ENCODE measurements at places on chromosomes 6 and 20. TPM values are rescaled to one million over a fixed set of nuclear protein-coding genes. Genes with fewer than 3 reads are reported as not detected.

DNA sequence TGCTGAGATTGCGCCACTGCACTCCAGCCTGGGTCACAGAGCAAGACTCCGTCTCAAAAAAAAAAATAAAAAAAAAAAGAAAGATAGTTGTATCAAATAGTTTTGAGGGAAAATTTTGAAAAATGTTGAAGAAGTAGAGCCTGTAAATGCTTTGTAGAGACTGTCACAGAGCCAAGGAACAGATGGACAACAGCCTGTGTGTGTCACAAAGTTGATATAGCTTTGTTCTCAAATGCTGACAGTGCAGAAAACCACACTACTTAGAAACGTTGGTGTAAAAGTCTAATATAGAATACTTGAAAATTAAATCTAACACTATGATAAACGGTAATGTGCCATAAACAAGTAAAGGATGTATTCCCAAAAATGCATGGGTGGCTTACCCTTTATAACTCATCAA, 25.4 kb downstream of the PTK7 start:
- DNase-seq, result no peak
- no peaks in the 10 kb centered on the region for H3K27me3 ChIP-seq
- no peaks in the 10 kb centered on the region for H3K36me3 ChIP-seq
- no peak overlapping the region for H3K4me3 ChIP-seq
- H3K27ac ChIP-seq, result no peak overlapping the region

DNA sequence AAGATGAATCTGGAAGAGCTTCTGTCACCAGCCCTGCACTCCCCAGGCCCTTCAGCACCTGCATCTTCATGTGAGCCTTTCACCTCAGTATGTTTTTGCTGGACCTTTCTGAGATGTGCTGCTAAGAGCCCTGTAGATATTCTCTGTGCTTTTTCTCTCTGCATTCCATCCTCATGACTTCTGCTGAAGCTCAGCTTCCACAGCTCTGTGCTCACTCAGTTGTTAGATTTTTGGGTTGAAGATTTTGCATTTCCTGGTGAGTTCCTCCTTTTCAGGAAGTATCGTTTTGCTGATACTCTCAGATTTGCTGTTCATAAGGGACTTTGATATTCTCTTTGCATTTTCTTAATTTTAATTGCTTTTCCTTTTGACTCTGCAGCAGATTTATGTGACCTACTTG, 18.3 kb downstream of the KIAA1586 start:
- no peaks in the 10 kb centered on the region for H3K27me3 ChIP-seq
- H3K27ac ChIP-seq, result peak overlapping the region; percentile 17
- no peak overlapping the region for H3K4me3 ChIP-seq
- H3K36me3 ChIP-seq, result peaks cover 4% of the 10 kb centered on the region
- no peak for DNase-seq

- no peak for DNase-seq
- H3K4me1 ChIP-seq, result no peaks in the 10 kb centered on the region
- no peak overlapping the region for H3K4me3 ChIP-seq
- no peaks in the 10 kb centered on the region for H3K27me3 ChIP-seq
- no peak overlapping the region for H3K27ac ChIP-seq
Measured at GRCh38 chr6:130557481-130558112, 191.8 kb downstream of the TMEM200A start.

DNA sequence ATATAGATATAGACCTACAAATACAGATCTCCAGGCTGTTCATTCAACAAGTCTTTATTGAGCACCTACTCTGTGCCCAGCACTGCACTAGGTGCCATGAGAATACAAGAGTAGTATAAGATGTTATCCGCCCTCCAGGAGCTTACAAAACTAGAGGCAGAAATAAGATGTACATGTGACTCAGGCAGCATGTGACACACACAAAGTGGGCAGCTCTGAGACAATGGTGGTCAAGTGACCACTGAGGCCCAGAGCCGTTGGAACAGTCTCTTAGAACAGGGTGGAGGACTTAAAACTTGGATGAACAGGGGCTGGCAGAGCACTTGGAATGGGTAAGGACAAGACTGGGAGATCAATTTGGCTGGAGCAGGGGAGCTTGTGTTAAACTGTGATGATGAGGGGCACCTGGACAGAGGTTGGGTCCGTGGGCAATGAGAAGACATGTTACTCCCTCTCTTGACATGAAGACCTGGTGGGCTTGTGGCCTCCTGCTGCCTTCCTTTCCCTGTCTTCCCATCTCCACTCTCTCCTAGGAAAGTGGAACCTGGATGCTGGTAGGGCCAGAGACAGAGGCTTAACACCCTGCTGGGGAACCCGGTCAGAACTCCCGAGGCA, 21.2 kb downstream of the TRIM15 start:
- H3K4me3 ChIP-seq, result no peak overlapping the region
- no peaks in the 10 kb centered on the region for H3K36me3 ChIP-seq
- no peaks in the 10 kb centered on the region for H3K4me1 ChIP-seq
- H3K27me3 ChIP-seq, result no peaks in the 10 kb centered on the region

SIM1 gene
- not detected for total RNA-seq

GNAS-AS1 gene
- total RNA-seq, result 5.8 TPM

All from neural progenitor cell (in vitro differentiated cells).